ENCODE measurements at places on chromosomes 2 and 18. TPM values are rescaled to one million over a fixed set of nuclear protein-coding genes. Genes with fewer than 3 reads are reported as not detected.
A peak's percentile ranks its signal among the peaks of the same experiment; 100 is the strongest.

GRCh38 chr2:239960929-239961661 is 64.0 kb downstream of the NDUFA10 start:
- peak; percentile 76 for DNase-seq

- peak; percentile 63 for DNase-seq
Observed at GRCh38 chr2:239831001-239831731, 194.0 kb downstream of the NDUFA10 start.

- no peak for DNase-seq
Observed at GRCh38 chr18:74790451-74790850, 192.8 kb downstream of the ZNF407 start.

DNA sequence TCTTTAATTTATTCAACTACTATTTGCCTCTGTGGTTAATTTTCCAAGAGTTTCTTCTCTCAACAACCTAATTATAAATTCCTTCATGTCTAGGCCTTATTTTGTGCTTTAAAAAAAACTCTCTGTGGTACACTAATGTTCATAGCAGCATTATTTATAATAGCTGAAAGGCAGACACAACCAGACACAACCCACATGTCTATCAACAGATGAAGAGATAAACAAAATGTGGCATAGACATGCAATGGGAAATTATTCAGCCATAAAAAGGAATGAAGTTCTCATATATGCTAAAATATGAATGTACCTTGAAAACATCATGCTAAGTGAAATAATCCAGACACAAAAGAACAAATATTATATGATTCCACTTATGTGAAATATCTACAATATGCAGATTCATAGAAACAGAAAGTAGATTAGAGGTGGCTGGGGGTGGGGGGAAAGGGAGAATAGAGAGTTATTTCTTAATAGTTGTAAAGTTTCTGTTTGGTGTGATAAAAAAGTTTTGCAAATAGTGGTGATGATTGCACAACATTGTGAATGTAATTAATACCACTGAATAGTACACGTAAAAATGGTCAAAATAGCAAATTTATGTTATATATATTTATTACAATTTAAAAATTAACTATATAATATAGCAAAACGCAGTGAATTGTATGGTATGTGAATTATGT is 28.1 kb upstream of the RASGRP3 start:
- no peak for DNase-seq

GRCh38 chr2:175890636-175891242 is 111.3 kb downstream of the LNPK start:
- no peak for DNase-seq

DNA sequence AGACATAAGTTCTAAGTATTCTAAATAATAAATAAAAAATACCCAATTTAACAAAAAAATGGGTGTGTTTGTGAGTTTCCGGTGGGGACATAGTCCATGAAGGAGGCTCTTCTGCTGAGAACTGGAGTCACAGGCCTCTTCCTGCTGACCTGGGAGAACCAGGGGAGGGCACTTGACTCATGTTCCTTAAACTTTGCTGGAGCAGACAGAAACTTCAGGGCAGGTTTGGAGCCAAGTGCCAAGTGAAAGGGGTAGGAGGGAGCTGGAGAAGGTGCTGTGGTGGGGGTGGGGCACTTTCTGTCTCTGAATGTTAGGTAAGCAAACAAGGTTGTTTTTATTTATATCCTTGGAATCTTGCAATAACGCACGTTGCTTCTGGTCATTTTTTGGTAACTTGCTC is 78.8 kb upstream of the TTN start:
- DNase-seq: no peak

DNA sequence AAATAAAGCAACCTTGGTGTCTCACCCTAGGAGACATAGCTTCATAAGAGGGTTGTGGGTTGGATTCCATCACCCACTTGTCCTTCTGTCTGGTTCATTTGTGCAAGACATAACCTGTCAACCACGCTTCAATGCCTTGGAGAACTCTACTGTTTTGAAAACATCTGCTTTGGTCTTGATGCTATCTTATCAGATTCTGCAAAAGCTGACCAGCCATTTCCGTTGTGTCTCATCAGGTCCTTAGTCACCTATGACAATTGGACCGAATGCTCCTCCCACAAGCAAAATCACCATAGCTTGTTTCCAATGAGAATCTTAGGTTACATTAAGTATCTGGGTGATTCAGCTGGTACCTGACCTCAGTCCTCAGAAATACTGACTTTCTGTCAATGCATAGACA is 35.4 kb downstream of the STAT4 start:
- no peak for DNase-seq

DNA sequence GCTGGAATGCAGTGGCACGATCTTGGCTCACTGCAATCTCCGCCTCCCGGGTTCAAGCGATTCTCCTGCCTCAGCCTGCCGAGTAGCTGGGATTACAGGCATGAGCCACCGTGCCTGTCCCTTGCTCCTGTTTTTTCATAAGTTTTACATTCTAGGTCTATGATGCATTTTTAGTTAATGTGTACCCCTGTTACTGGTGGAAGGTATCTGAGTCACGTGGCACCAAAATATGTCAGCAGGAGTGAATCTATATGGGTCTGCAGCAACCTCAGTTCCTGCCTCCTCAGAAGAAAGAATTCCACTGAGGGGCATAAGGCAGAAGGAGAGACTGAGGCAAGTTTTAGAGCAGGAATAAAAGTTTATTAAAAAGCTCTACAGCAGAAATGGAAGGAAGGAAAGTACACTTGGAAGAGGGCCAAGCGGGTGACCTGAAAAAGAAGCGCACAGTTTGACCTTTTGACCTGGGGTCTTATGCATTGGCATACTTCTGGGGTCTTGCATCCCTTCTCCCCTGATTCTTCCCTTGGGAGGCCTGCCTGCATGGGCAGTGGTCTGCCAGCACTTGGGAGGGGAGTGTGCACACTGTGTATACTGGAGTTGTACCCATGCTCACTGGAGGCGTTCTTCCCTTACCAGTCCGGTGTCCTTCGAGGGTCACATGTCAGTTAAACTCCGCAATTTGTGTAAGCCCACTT is 1.1 kb upstream of the MFSD2B start:
- DNase-seq: no peak

- no peak for DNase-seq
Observed at GRCh38 chr2:226730481-226730880, 69.1 kb downstream of the IRS1 start.

DNA sequence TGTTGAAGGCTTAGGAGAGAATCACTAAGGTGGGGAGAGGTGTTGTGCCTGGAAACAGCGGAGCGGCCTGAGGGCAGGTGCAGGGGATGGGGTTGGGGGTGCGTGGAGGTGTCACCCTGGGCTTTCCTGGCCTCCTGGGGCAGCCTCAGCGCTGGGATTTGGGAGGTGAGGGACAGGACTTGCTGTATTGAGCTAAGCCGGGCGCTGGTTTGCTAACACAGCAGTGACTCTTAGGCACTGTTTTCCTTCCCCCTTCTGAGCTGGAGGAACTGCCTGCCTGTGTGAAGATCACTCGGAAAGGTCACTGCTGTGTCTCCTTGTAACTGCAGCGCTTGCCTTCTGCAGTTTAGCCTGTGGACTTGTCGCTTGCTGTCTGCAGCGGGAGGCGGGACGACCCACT is 21.2 kb downstream of the PRELID3A start:
- DNase-seq: no peak

DNA sequence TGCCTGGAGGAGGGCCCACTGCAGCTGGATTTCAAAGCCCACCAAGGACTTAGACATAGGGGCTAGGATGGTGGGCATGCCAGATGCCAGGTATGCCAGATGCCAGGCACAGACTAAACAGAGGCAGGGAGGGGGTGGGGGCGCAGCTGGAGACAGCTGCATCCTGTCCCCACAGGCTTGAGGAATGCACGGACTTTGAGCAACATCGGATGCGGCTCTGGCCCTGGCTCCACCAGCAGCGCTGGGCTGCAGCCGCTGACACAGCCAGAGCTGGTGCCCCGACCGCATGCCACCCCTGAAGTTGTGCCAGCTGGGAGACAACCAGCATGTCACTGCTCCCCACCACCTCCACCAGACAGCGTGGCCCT is 39.5 kb downstream of the AQP12A start:
- DNase-seq: no peak

DNA sequence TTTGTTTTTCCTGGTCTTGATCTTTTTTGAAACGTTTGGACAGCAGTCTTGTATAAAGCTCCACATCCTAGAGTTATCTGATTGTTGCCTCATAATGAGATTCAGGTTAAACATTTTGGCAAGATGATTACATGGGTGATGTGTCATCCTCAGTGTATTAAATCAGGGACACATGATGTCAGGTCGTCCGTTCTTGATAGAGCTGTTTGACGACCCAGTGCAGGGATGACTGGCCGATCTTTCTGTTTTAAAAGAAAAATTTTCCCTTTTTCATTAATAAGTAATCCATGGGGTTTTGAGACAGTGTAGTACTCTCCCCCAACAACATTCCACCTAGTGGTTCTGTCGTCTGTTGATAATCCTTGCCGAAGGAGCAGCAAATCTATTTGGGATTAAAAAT is 44.5 kb upstream of the SERPINB2 start:
- DNase-seq: no peak

DNA sequence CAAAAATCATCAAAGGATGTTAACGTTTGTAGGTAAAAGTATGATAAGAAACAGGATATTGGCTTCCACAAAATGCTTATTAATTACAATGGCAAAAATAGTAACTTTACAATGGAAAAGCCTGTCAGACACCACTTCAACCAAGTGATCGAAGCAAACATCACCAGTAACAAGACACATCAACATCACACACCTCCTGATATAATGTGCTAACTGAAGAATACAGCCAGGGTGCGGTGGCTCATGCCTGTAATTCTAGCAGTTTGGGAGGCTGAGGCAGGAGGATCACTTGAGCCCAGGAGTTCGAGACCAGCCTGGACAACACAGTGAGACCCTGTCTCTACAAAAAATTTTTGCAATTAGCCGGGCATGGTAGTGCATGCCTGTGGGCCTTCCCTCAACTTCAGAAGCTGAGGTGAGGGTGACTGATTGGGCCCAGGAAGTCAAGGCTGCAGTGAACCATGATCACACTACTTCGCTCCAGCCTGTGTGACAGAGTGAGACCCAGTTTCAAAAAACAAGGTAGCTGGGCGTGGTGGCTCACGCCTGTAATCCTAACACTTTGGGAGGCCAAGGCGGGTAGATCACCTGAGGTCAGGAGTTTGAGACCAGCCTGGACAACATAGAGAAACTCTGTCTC is 15.0 kb downstream of the MGAT4A start:
- DNase-seq: no peak

GRCh38 chr18:34280653-34281052 is 55.9 kb upstream of the NOL4 start:
- DNase-seq: no peak

GRCh38 chr2:127906206-127906926 is 20.6 kb upstream of the AMMECR1L start:
- DNase-seq: peak; percentile 64

DNA sequence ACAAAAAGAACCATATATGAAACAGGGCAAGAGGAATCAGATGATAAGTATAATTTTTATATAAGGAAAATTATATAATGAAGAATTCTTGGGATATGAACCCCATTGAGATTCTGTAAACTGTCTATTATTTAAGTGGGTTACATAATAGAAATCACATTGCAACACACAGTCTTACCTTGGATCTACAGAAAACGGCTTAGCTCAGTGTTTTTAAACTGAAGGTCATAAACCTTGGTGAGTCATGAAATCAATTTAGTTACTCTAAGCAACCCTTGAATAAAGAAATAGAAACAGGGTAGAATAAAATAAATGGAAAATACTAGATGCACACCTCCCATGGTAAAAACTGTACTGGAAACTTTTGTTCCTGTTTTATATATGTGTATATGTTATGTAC is 50.7 kb downstream of the METTL8 start:
- DNase-seq: no peak

DNA sequence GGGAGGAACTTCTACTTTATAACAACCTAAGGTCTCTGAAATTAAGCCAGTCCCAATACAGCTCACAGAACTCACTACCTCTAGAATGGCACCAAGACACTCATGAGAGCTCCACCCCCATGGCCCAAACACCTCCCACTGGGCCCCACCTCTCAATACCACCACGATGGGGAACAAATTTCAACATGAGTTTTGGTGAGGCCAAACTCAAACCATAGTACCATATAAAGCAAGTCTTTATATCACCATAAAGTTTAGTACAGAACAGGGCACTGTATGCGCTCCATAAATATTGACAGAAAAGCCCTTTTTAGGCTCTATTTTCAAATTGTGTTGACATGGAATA is 3.3 kb downstream of the AFG3L2 start:
- DNase-seq: no peak

GRCh38 chr2:44097322-44097907 is 71.3 kb upstream of the PPM1B start:
- no peak for DNase-seq

GRCh38 chr2:190911813-190912212 is 31.2 kb downstream of the GLS start:
- no peak for DNase-seq

- DNase-seq: no peak
Observed at GRCh38 chr2:39139511-39140237, 18.8 kb upstream of the SOS1 start.

- no peak for DNase-seq
Observed at GRCh38 chr18:63175264-63175663, 144.3 kb downstream of the BCL2 start.

GRCh38 chr2:9774266-9774665 is 69.0 kb upstream of the TAF1B start:
- DNase-seq: no peak

- no peak for DNase-seq
Observed at GRCh38 chr2:226755631-226756030, 44.0 kb downstream of the IRS1 start.

DNA sequence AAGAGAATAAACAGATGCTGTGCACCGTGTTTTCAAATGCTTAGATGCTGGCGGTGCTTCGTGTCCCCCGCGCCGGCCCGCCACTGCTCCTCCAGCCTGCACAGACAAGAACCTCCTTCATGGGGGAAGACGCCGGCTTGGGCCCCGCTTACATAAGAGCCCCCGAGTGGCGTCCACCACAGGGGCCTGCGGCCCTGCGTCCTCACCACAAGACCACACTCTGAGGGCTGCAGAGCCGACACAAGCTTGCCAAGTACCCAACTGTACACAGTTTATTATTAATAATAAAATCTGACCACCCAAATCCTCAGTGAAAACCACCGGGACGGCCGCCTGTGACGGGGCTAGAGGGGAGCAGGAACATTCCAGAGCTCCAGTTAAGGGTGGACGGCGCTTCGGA is 232.2 kb downstream of the HDAC4 start:
- peak; percentile 62 for DNase-seq

DNA sequence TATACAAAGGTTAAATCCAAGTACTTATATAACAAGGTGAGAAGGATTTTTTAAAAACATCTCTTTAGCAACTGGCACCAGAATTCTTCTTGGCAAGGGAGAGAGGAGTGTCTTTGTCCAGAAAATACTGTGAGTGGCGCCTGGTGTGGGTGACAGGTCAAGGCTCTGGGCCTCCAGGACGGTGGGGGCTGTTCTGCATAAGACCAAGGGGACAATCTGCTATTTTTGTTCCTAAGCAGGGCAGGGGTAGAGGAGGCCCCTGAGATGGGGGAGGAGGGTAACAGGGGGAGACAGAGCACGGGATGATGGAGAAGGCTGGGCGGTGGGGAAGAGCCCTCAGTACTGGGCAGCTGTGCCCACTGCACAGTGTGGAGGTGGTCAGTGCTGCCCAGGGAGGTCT is 51.6 kb upstream of the TAF1B start:
- no peak for DNase-seq

The POTEC gene
- not detected for total RNA-seq

The MERTK gene
- 37.5 TPM for total RNA-seq

The ITGB6 gene
- total RNA-seq: not detected

The STEAP3 gene
- 9.3 TPM for total RNA-seq

The LYPD1 gene
- total RNA-seq: 0.19 TPM

The PLEKHB2 gene
- total RNA-seq: 40.4 TPM

The ALPG gene
- total RNA-seq: not detected

The UGT1A3 gene
- not detected for total RNA-seq

The FOXD4L1 gene
- not detected for total RNA-seq

The DSG1 gene
- total RNA-seq: not detected

The ATG9A gene
- total RNA-seq: 38.5 TPM

The TMEM37 gene
- 2.9 TPM for total RNA-seq
